ENCODE measurements at places on chromosomes 5 and 9. TPM values are rescaled to one million over a fixed set of nuclear protein-coding genes. Genes with fewer than 3 reads are reported as not detected.

The ADAMTSL1 gene
- not detected for total RNA-seq

The ZCCHC9 gene
- 19.4 TPM for total RNA-seq

The LURAP1L gene
- total RNA-seq: 16.4 TPM

- no peak for DNase-seq
Observed at GRCh38 chr5:966345-966710, 42.3 kb upstream of the NKD2 start.

DNA sequence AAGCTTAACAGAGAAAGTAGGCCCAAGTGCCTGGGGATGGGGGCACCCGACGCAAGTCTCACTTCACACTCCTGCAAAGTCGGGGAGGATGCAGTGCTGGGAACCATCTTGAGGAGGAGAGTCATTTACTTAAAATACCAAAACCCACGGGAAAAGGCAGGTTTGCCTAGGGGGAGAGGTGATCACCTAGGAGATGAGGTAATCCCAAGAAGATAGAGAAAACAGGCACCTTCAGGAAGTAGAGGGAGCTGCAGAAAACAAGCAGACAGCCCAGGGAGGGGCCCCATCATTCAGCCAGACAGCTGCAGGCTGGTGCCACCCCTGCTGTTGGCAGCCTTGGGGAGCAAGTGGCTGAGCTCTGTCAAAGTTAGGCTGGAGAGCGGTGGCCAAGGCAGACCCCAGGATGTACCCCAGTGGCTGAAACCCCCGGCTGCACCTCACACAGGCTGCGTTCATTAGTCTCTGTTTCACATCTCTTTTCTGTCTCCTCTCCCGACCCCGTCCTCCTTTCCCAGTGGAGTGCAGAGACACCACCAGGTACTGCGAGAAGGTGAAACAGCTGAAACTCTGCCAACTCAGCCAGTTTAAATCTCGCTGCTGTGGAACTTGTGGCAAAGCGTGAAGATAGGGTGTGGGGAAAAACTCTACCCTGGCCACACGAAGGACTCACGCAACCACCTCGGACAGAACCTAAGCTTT, 124.9 kb downstream of the SAXO1 start:
- no peak for DNase-seq
